ENCODE measurements at places on chromosomes 16 and 17.

DNA sequence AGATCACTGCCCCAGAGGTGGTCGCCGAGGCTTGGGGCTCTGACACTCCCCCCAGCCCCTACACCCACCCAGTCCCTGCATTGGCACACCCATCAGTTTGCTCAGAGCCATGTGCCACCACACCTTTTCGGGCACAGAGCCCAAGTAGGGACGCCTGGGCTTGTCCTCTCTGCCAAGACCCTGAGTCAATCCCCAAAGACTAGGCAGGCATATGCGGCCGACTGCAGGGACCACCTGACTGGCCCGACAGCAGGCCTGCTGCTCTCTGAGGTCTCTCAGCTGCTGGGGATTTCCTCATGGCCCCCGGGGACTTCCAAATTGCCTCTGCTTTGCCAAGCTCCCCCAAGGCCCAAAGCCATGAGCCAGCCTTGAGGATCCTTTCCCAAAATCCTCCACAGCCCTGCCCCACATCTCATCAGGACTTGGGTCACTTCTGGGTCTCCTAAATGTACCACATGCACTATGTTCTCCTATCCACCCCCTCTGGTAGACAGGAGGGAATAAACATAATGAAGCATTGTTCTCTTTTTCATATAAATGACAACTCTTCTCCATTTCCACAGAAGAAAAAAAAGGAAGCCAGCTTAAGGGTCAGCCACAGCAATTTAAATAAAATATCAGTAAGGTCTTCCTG, 30.6 kb downstream of the MYO18A start:
- peak; percentile 72 for DNase-seq

- DNase-seq, result no peak
Observed at GRCh38 chr16:65548470-65548869, 426.6 kb upstream of the CDH11 start.

DNA sequence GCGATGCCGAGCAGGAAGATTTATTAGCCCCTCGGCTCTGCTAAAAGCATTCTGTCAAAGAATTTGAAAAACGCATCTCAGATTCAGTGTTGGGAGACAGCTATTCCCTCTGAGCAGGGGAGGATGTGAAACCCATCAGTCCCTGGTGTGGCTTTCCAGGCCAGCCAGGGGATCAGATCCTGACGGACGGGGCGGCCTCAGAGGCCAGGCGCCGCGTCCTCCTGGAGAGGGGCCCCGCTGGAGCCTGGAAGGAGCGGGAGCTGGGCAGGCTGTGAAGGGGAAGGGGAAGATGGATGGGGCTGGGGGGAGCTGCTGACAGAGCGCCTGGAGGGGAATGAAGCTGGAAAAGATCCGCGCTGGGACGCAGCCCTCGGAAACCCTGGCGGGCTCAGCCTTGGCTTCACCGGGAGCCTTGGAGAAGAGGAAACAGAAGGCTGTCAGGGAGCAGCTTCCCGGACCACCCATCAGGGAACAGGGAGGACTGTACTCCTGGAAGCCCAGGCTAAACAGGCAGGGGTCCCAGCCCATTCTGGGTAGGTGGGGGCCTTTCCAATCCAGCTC, 358.0 kb downstream of the C16orf95 start:
- DNase-seq, result no peak

DNA sequence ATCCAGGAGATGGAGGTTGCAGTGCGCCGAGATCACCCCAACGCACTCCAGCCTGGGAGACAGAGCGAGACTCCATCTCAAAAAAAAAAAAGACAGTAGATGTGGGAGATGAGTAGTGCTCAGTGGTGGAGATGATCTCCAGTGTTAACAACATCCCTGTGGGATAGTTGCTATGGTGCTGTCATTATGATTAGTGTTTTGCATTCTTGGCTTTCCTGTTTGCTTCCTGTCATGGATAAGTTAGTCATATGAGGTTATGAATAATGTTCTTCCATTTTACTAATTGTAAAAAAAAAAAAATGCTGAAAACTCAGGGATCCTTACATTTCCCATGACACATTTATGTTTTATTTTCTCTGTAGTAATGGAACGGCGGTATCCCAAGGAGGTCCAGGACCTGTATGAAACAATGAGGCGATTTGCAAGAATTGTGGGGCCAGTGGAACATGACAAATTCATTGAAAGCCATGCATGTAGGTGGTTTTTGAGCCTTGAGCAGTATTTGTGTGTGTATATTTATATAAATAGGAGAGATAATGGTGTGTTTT, 24.5 kb upstream of the DUSP14 start:
- DNase-seq, result no peak

- DNase-seq, result no peak
Observed at GRCh38 chr17:57638284-57638683, 106.8 kb downstream of the CCDC182 start.

DNA sequence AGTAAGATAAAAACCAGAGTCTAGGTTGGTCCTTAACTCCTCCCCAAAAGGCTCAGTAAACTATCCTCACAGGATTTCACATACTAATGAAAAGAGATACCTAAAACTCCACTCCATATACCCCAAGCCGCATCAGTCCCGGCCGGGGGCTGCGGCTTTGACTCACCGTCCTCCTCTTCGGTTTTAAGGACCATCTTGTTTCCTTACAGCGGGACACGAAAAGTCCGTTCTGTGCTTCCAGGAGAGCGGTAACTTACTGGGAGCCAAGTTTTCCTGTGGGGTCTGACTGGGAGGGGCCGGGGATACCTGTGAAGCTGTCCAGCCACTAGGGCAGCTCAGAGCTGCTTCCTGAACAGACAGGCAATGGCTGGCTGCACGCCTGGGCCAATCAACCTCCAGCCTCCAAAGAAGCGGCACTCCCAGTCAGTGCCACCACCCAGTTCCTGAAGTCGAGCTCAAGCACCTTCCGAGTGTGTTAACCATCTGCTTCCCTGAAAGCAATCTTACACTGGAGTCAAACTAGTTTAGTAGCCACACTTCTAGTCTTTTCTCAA, 45.5 kb downstream of the CYTH1 start:
- DNase-seq, result peak; percentile 98

- no peak for DNase-seq
Observed at GRCh38 chr16:81696961-81697615, 82.0 kb upstream of the PLCG2 start.

GRCh38 chr16:21598206-21598605, 1.2 kb upstream of the METTL9 start:
- DNase-seq, result no peak

DNA sequence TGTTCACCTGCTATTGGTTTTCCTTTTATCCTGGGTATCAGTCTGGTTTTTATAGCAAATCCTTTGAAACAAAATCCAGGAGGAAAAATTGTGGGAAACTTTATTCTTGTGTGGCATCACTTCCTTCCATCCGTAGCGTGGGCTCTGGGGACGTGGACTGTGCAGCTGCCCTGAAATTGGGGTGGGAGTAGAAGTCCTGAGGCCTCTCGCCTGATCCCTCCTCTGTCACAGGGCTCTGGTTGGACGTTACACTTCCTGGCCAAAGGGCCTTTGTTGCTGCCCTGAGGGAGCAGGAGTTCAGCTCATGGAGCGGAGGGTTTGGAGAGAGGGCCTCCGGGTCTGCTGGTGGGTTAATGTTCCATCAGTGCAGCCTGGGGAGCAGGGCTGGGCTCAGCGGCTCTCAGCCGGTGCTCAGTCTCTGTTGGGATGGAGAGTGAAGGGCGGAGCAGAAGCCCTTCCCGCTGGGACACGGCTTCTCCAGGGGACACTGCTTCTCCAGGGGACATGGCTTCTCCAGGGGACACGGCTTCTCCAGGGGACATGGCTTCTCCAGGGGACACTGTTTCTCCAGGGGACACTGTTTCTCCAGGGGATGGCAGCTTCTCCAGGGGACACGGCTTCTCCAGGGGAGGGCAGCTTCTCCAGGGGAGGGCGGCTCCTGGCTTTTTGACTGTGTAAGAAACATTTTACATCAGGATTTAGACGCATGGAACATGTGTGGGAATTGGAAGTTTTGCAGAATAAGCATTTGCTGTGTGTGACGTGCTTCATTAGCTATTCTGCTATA, 15.2 kb upstream of the RPL13 start:
- no peak for DNase-seq

- no peak for DNase-seq
Observed at GRCh38 chr16:84497418-84498222, 6.8 kb downstream of the MEAK7 start.

DNA sequence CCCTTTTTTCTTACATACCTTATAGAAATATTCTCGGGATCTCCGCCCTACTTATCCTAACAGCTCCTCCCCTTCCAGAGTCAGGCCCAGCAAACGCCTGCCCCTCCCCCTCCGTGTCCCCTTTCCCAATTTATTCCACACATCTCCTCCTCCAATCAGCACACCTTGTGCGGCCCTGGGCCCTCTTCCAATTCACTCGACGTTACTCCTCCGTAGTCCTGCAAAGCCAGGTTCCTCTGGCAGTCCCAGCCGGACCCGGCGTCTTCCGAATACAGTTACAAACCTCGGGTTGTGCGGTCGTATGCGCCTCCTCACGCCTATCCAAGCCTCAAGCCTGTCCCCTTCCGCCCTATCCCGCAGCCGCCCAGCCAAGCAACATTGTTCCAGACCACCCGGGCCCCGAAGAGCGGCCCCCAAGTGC, 677 bp downstream of the CBX1 start:
- DNase-seq, result no peak

GRCh38 chr17:76102944-76103273, 678 bp downstream of the EXOC7 start:
- DNase-seq, result no peak

DNA sequence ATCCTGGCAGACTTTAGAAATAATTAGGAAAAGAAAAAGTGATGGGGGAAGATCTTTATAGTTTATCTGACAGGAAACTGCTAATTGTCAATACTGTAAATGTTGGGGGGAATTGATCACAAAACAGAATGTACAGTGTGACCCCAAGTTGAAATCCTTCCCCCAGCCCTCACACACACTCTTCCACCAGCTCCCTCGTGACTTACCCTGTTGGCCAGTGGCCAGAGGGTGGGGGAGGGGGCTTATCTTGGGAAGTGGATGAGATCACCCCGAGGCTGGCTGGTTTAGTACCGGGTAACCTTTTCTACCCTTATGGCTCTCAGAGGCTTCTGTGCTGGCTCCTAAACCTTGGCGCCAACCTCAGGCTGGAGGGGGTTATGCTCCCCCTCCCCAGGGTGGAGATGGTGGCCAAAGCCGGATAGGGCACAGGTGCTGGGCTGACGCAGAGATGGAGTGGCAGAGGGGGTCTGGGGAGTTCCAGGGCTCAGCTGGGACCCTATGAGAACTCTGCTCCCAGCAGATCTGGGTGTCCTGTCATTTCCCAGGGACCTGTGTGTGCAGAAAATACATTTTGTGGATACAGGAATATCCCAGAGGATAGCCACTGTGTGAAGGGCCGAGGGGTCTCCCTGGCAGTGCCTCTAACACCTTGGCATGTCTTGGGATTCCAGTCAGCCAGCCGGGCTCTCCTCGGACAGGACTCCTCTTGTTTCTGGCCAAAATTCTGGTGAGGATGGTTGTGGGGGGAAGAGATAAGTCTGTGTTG, 18.6 kb downstream of the CDH16 start:
- DNase-seq, result peak; percentile 62

- DNase-seq, result peak; percentile 91
Observed at GRCh38 chr16:12182212-12182611, 205.7 kb downstream of the SNX29 start.

- DNase-seq, result no peak
Observed at GRCh38 chr17:35898283-35899070, 18.3 kb upstream of the CCL5 start.

GRCh38 chr17:72496461-72496860, 375.6 kb downstream of the SOX9 start:
- DNase-seq, result no peak

GRCh38 chr16:9118170-9118569, 26.7 kb downstream of the HAPSTR1 start:
- no peak for DNase-seq

- DNase-seq, result no peak
Observed at GRCh38 chr17:2067608-2068024, 12.7 kb downstream of the HIC1 start.

GRCh38 chr17:80826955-80827645, 164.5 kb upstream of the CHMP6 start:
- no peak for DNase-seq

DNA sequence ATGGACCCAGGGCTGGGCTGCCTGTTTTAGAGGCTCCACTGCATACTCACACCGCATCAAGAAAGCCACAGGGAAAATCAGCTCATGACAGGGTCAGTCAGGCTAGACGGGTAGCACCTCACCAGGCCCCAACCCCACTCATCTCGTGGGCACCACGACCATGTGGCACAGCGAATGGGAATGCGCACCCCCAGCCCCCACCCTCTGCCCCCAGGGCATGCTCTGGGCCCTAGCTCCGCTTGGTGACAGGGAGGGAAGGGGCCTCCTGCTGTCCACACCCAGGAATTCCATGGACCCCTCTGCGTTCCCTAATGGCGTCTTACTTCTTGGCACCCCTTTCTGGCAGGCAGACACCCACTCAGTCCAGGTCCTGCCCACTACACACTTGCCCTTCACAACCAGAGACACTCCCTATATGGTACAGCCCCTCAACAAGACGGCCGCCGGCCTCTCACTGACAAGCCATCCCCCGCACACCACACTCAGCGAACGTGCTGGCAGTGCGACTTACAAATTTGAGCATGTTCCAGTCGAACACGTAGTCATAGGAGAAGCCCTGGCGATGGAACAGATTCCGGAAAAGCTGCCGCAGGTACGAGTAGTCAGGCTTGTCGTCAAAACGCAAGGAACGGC, 22.1 kb downstream of the SLC16A3 start:
- DNase-seq, result no peak

GRCh38 chr16:1349351-1349750, 2.3 kb downstream of the TSR3 start:
- no peak for DNase-seq

DNA sequence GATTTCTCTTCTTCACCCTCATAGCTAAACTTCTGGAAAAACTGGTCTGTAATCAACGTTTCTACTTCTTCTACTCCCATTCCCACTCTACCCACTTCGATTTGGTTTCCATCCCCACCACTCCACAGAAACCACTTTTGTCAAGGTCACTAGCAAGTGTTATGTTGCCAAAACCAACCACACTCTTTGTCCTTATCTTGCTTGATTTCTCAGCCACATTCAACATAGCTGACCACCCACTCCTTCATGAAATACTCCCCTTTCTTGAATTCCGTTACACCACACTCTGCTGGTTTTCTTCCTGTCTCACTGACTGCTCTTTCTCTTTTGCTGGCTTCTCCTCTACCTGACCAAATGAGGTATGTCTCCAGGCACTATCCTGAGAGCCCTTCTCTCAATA, 11.9 kb downstream of the IKZF3 start:
- no peak for DNase-seq

- no peak for DNase-seq
Observed at GRCh38 chr17:74539281-74539820, 6.6 kb downstream of the CD300C start.

DNA sequence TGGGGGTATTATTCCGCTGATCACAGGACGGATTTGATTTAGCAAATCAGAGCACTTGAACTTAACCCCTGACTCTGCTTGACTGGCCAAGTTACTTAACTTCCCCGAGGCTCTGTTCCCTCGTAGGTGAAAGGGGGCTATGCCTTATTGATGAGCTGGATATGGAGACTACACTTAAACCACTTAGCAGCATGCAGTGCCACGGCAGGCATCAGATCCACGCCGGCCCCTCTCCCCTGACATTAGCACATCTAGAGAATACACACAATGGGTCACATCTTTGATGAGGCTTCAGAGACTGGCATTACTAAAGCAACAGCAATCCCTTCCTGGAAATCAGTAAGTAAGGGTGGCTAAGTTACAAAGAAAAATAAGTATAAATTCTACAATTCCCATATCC, 71.0 kb downstream of the ABCC12 start:
- DNase-seq, result no peak
